Panc1 (cell line): ENCODE measurements at places on chromosomes 5 and 9.

GRCh38 chr5:102271759-102272158, 24.3 kb downstream of the SLCO4C1 start:
- DNase-seq: no peak

DNA sequence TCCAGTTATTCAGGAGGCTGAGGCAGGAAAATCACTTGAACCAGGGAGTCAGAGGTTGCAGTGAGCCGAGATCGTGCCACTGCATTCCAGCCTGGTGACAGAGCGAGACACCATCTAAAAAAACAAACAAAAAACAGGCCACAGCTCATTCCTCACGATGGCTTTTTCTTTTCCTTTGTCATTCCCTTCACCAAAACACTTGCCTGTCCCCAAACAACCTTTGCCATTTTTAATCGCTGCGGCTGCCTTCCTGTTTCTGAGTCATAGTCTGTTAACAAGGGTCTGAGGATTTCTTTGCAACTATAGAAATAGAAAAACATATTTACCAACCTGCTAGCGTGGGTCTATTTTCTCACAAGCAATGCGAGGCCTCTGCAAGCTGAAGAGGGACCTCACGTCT, 123.0 kb upstream of the FSTL4 start:
- DNase-seq: no peak

DNA sequence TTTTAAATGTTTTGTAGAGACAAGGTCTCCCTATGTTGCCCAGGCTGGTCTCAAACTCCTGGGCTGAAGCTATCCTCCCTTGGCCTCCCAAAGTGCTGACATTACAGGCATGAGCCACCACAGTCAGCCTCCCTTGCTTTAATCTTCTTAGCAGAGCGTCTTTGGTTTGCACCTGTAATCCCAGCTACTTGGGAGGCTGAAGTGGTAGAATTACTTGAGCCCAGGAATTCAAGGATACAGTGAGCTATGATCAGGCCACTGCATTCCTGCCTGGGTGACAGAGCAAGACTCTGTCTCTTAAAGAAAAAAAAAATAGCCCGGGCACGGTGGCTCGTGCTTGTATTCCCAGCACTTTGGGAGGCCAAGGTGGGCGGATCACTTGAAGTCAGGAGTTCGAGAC, 27.8 kb downstream of the UBE2D2 start:
- no peak for DNase-seq

GRCh38 chr5:154086641-154087040, 47.9 kb downstream of the MFAP3 start:
- no peak for DNase-seq

GRCh38 chr5:72598401-72599064, 91.3 kb upstream of the ZNF366 start:
- no peak for DNase-seq

DNA sequence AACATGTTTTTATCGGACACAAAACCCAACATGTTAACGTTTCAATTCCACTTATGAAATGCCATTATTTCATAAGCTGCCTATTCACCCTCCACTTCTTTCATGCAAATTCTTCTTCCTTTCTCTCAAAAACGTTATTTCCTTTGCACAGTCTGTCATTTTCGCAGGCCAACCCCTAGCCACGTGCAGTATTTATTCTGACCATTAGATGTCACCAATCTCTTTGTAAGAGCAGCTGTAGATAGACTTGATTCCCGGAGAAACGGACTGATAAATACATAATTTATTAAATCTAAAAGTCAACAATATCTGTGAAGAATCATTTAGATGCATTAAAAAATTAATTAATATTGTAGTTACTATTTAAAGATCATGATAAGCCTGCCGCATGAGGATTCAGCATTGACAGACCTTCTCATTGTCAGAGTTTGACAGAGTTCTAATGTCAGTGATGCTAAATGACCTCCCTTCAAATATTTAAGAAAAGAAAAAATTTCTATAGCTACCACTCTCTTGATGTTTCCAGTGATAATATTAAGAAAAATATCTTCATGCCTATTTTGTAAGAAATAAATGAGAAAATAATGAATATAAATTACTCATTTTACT, 933.6 kb downstream of the CDH12 start:
- DNase-seq: peak; percentile 32

GRCh38 chr5:453725-454481, 10.9 kb downstream of the EXOC3 start:
- DNase-seq: no peak

DNA sequence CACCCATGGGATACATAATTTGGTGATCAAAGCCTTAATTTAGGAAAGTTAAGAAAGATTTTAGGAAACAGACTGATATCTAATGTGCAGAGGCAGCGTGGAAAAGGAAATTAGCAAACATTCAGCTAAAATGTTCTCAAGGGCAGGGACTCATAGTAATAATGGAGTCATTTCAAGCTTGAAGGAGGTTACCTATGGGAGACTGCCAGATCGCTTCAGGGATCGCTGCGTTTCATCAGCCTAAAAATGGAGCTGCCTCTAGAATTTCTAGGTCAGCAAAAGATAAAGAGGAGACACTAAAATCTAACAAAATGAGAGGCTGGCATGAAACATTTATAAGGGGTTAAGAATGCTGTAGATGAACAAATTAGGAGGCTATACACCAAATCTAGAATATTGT, 115.5 kb downstream of the APBA1 start:
- DNase-seq: no peak
